Muscle of leg (tissue), 16 donors: ENCODE measurements at places on chromosomes 6 and 20. TPM values are rescaled to one million over a fixed set of nuclear protein-coding genes. Genes with fewer than 3 reads are reported as not detected.

Gene PRR18
- 0.22 TPM for total RNA-seq

Gene BPIFA1
- not detected for total RNA-seq

Gene HTR1B
- 0.04 TPM for total RNA-seq

Gene DYNLRB1
- total RNA-seq = 67.9 TPM

Gene TREML1
- total RNA-seq = 0.18 TPM

Gene ZNF165
- total RNA-seq = 0.62 TPM

Gene CCN6
- total RNA-seq = 0.09 TPM

Gene SIRPB2
- total RNA-seq = 0.84 TPM

Gene ISM1
- 1.4 TPM for total RNA-seq

Gene SAMD5
- total RNA-seq = 2.2 TPM

Gene SLC17A3
- total RNA-seq = not detected

Gene STMND1
- not detected for total RNA-seq

Gene SEC63
- total RNA-seq = 22.1 TPM

Gene MEA1
- total RNA-seq = 59.6 TPM

Gene OR2W1
- total RNA-seq = not detected

Gene SPEF1
- 0.09 TPM for total RNA-seq

Gene BEND6
- total RNA-seq = 0.27 TPM

Gene SLC13A3
- 2.7 TPM for total RNA-seq

Gene RAET1G
- 0.09 TPM for total RNA-seq

Gene TCF21
- total RNA-seq = under 0.01 TPM

Gene MTCH1
- total RNA-seq = 113 TPM

Gene LY86
- total RNA-seq = 2.7 TPM

Gene LBP
- total RNA-seq = not detected

Gene CGAS
- total RNA-seq = 5.2 TPM

Gene PNPLA1
- total RNA-seq = not detected

Gene DOK5
- total RNA-seq = 15.9 TPM

Gene RFX6
- not detected for total RNA-seq

Gene ALDH8A1
- total RNA-seq = 1.1 TPM

Gene SLC25A27
- total RNA-seq = 18.6 TPM

Gene NR2E1
- not detected for total RNA-seq

Gene LINC00237
- total RNA-seq = 0.18 TPM

Gene APOBEC2
- 509 TPM for total RNA-seq

Gene TSHZ2
- 11.9 TPM for total RNA-seq

Gene GGT7
- total RNA-seq = 4.5 TPM

Gene CALHM6
- 3.8 TPM for total RNA-seq

Gene PAX1
- total RNA-seq = 0.58 TPM

Gene MLN
- not detected for total RNA-seq

Gene BNIP5
- total RNA-seq = 0.04 TPM

Gene MUC21
- not detected for total RNA-seq

Gene DUSP15
- total RNA-seq = 1.6 TPM

Gene SLC26A8
- total RNA-seq = not detected

Gene KIF25
- total RNA-seq = 1.8 TPM

Gene WFDC10B
- total RNA-seq = not detected

Gene BMP7
- 3.8 TPM for total RNA-seq

Gene SLC16A10
- total RNA-seq = 5.1 TPM
